GM06990 (cell line): ENCODE measurements at places on chromosomes 13 and 19.

DNA sequence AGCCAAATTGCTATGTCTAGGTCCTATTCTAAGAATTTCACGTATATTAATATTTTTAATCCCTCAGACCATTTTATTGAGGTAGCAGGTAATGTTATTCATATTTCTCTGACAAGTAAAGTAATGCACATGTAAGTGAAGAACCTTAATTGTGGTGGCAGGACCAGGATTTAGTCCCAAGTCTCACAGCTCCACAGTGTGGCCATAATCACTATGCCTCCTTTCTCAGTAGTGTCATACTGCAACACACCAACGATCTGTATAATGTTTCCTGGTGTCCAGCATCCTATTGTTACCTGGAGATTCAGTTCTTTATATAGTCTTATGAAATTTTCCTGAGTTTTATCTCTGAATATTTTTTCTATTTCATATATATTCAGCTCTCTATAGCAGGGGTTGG is 340.3 kb downstream of the OLFM4 start:
- DNase-seq: no peak

GRCh38 chr13:24083722-24084421 is 76.6 kb upstream of the SPATA13 start:
- no peak for DNase-seq

GRCh38 chr19:49591731-49592485 is 926 bp downstream of the PRR12 start:
- peak; percentile 74 for DNase-seq

- DNase-seq: no peak
Observed at GRCh38 chr19:35038623-35039512, 2.7 kb upstream of the HPN start.

DNA sequence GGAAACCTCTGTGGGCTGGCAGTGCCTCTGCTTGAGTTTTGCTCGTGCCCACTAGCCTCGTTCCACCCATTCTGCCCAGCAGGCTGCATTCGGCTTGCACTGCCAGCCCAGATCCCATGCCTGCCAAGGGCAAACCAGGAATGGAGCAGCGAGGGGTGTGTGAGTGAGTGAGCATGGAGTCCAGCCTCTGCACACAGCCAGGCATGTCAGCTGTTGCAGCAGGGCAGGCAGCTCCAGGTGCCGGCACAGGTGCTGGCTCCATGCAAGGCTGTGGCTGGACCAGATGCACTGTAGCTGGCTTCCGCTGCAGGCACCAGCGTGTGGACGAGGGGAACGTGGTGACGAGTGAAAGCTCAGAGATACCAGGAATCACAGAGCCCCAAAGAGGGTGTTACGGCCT is 64.5 kb downstream of the SPATA13 start:
- DNase-seq: no peak

DNA sequence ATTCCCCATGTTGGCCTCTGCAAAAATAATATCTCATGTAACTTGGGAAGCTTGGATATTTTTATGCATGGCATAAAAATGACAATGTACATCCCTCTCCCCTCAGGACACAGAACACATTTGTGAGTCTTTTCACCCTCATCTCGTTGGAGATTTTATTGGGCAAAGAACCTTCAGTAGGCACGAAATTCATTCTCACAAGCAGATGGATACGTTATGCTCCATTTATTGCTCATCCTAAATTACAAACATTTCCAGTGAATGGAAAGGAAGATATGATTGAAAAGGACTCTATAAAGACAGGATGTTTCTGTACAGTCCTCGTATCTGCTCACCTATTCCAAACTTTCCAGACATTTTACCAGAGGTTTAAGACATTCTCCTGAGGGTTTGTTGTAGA is 1175.8 kb downstream of the UQCRFS1 start:
- DNase-seq: no peak

DNA sequence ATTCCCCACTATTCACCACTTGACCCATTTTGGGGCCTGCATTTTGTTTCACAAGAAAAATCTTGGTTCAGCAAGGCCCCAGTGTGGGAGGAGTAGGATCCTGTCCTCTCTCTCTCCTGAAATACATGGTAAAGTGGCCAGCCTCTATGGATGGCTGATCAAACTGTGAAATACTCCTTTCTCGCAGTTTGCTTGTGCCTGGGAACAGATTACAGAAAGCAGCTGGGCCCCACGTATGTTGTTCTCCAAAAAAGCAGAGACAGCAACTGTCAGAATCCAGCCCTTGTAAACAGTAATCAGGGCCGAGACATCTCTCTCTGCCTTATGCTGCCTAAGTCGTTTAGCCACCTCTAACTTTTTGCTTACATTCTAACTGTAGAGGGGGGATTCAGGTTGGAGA is 61.0 kb upstream of the RAP2A start:
- DNase-seq: no peak

DNA sequence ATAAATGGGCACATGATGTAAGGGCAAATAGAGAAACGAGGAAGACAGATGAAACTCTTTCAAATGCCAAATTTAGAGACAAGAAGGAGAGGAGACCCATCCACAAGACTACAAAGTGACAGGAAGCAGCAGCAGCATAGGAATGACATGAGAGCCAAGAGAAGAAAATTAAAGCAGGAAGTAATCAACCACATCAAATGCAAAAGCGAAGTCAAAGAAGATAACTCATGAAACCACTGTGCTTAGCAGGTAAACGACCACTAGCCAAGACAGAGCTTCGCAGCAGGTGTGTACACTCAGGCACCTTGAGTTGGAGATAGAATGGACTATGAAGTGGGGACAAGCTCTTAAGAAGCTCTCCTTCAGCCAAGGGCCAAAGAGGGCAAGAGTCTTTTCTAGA is 64.1 kb downstream of the KLF12 start:
- DNase-seq: no peak
